ENCODE measurements at places on chromosomes 5 and 9. TPM values are rescaled to one million over a fixed set of nuclear protein-coding genes. Genes with fewer than 3 reads are reported as not detected.

Gene RAI14
- 27.1 TPM for total RNA-seq

Gene PCDHGA12
- 0.80 TPM for total RNA-seq

Gene PALM2AKAP2
- total RNA-seq, result 12.2 TPM

Gene DOCK2
- total RNA-seq, result 7.9 TPM

Gene SPATA31D4
- not detected for total RNA-seq

Gene STC2
- 31.2 TPM for total RNA-seq

Gene OMD
- total RNA-seq, result not detected

Gene TRPM3
- 1.6 TPM for total RNA-seq

Gene GTF2H2C
- total RNA-seq, result 41.1 TPM

Gene FSD1L
- 2.8 TPM for total RNA-seq

Gene SKP1
- total RNA-seq, result 195 TPM

Gene LHFPL2
- 27.7 TPM for total RNA-seq

Gene NSD1
- total RNA-seq, result 49.3 TPM
